Type B pancreatic cell (in vitro differentiated cells): ENCODE measurements at places on chromosomes 11 and 22.

GRCh38 chr22:47552541-47553205 lies 790.2 kb downstream of the TBC1D22A start:
- no peak overlapping the region for H3K4me3 ChIP-seq
- DNase-seq = peak; percentile 24
- H3K36me3 ChIP-seq = peaks cover 4% of the 10 kb centered on the region
- H3K27ac ChIP-seq = no peak overlapping the region

DNA sequence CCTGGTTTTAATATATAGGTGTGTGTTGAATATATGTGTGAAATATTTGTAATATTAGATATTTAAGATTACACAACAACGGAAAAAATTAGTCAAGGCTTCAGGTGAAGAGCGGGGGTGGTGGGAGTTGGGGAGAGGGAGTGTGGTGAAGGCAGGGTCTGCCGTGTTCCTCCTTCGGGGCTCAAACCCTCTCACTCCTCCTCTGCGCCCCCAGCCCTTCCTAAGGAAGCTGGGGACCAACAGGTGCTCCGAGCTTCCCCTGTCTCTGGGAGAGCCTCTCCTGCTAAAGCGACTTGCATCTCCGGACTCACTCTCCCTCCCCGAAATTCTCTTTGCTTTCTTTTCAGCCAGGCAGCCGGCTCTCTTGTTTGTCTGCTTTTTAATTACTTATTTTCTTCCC lies 960 bp upstream of the CADM1 start:
- peak overlapping the region; percentile 94 for H3K4me3 ChIP-seq
- DNase-seq = no peak
- H3K27me3 ChIP-seq = peaks cover 20% of the 10 kb centered on the region
- no peaks in the 10 kb centered on the region for H3K36me3 ChIP-seq
- H3K4me1 ChIP-seq = no peaks in the 10 kb centered on the region
- H3K27ac ChIP-seq = peak overlapping the region; percentile 96

GRCh38 chr11:73186886-73187285 lies 31.2 kb upstream of the P2RY2 start:
- no peak overlapping the region for H3K27ac ChIP-seq
- DNase-seq = no peak
- H3K36me3 ChIP-seq = no peaks in the 10 kb centered on the region
- H3K27me3 ChIP-seq = no peaks in the 10 kb centered on the region
- H3K4me3 ChIP-seq = no peak overlapping the region

GRCh38 chr11:14424096-14424495 lies 65.1 kb upstream of the RRAS2 start:
- H3K27me3 ChIP-seq = no peaks in the 10 kb centered on the region
- no peaks in the 10 kb centered on the region for H3K36me3 ChIP-seq
- no peak for DNase-seq
- H3K4me1 ChIP-seq = no peaks in the 10 kb centered on the region
- no peak overlapping the region for H3K4me3 ChIP-seq
- no peak overlapping the region for H3K27ac ChIP-seq

DNA sequence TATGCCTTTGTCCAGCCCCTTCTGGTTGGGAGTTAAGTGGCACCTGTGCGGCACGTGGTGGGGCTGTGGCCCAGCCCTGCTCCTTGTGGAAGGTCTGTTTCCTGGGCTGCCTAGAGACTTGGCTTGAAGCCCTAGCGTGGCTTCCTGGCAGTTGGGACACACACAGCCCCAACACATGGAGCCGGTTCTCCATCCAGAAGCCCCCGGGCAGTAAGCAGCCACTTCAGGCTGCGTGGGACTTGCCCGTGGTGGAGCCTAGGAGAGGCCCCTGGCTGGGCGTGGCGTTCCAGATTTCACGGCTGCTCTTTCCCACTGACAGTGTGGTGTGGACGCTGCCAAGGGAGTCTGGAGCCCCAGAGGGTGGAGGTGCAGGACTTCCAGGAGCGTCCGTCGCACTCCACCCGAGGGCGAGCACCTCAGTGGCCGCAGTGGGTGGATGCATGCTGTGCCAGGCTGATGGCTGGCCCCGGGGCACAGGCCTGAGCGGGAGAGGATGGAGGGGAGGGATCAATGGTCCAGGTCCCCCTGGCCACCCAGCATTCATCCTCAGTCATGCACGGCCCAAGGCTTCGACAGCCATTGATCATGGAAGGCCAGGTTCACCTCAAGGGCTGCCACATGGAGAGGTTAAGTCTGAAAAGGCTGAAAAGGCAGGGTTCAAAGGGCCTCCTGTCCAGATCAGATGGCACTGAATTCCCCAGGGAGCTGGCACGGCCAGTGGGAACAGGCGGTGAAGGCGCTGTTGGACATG lies 9.3 kb downstream of the CCND1 start:
- no peak for DNase-seq
- peaks cover 5% of the 10 kb centered on the region for H3K4me1 ChIP-seq
- H3K27me3 ChIP-seq = no peaks in the 10 kb centered on the region
- H3K27ac ChIP-seq = no peak overlapping the region
- H3K4me3 ChIP-seq = no peak overlapping the region
